ENCODE measurements at places on chromosomes 16 and 17.

DNA sequence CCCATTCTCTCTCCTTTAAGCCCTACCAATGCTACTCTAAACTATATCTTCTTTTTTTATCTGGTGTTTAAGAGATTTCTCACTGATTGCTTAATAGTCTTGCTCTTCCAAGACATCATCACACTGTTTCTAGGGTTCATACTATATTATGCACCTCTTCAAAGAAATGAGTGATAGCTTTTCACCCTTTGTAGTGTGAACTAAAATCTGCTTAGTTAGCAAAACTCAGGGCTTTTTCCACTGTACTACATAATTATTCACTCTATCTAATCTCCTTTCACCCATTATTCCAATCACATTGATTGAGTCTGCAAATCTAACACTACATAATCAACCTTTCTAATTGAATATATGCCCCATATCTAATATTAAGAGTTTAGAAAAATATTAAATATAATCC, 456.0 kb upstream of the SOX9 start:
- DNase-seq, result no peak

DNA sequence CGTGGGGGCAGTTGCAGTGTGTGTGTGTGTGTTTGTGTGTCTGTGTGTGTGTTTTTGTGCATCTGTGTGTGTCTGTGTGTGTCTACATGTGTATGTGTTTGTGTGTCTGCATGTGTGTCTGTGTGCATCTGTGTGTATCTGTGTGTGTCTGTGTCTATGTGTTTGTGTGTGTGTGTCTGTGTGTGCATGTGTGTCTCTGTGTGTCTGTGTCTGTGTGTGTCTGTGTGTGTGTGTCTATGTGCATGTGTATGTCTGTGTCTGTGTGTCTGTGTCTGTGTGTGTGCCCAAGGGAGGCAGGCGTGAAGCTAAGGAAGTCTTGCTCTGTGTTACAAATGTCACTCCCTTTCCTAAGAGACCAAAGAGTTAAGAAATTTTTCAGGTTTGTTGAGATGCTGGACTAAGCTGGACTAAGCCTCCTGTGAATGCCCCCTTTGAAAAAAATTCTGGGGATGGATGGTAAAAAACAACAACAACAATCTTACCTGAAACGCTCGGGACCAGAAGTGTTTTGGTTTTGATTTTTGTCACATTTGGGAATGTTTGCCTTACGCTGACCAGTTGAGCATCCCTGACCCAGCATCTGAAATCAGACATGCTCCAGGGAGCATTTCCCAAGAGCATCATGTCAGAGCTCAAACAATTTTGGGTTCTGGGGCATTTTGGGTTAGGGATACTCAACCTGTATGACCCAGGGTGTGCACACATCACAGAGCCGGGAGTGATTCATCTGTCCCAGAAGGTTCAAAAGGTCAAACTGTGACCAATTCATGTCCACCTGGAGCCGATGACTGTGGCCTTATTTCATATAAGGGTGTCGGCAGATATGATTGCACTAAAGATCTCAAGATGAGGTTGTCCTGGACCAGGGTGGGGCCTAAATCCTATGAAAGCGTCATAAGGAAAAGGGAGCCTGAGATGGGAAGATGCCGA, 48.6 kb upstream of the ZNF469 start:
- DNase-seq, result no peak

DNA sequence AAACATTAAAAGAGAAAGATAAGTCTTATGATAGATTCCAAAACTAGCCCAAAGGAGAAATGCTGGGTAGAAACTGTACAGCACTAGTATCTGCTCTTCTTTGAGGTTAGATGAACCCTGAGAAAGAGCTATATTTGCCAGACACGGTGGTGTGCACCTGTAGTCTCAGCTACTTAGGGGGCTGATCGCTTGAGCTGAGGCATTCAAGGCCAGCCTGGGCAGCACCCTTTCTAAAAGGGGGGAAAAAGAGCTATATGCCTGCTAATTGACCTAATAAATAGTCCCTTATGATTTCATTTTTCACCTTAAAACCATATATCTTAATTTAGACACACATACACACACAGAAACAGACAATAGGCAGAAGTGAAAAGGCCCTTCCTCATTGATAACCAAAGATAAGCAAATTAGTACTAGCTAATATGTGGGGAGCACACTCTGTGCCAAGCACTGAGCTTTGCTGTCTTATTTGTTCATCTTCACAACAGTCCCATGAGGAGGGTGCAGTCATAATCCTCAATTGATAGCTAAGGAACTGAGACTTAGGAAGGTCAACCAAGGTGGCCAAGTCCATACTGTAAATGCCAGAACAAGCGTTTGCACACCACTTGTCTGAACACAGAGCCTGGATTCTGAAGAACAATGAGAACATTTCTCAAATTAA, 56.6 kb upstream of the NLK start:
- DNase-seq, result no peak

DNA sequence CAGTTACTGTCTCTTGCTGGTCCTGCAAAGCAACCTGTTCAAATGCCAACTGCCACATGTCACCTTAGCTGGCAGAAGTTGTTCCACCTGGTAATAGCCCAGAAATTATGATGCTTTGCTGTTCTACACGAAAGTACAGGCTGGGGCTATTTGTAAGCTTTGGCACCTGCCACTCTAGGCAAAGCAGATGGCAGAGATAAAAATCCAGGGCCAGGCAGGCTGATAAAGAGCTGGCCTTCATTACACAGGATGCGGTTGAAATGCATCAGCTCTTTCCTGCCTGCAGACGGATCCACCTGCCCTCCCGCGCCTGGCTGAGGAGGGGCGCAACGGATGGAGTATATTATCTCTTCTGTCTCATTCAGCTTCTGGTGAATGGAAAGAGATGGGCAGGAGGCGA, 29.3 kb upstream of the KDM8 start:
- DNase-seq, result no peak

DNA sequence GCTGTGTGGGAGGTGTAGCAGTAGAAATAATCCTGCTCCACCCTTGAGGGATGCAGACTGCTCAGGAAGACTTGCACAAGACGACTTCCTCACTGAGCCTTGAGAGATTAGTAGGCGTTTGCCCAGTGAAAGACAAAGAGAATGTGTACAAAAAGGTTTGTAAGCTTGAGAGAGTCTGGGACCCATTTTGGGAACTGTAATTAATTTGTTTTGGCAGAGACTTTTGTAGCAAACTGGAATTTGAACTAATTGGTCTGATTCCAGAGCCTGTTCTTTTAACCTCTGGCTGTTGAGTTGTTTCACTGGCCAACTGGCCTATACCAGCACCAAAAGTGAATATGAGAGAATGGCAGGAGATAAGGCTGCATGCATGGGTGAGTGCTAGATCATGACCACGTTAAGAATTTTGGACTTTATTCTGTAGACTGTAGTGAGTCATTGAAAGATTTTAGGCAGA, 75.5 kb downstream of the AATF start:
- no peak for DNase-seq

- DNase-seq, result no peak
Measured at GRCh38 chr17:65799869-65800268, 238.4 kb upstream of the AXIN2 start.

GRCh38 chr16:6616746-6617145, 715.9 kb upstream of the RBFOX1 start:
- DNase-seq, result no peak

- no peak for DNase-seq
Measured at GRCh38 chr17:43846963-43847371, at the start of gene CD300LG. TSS of gene CD300LG (plus strand) at chr17:43847176. CDS start at chr17:43847217, 41 bp downstream.

GRCh38 chr16:57000271-57001025, 11.1 kb downstream of the NLRC5 start:
- no peak for DNase-seq

DNA sequence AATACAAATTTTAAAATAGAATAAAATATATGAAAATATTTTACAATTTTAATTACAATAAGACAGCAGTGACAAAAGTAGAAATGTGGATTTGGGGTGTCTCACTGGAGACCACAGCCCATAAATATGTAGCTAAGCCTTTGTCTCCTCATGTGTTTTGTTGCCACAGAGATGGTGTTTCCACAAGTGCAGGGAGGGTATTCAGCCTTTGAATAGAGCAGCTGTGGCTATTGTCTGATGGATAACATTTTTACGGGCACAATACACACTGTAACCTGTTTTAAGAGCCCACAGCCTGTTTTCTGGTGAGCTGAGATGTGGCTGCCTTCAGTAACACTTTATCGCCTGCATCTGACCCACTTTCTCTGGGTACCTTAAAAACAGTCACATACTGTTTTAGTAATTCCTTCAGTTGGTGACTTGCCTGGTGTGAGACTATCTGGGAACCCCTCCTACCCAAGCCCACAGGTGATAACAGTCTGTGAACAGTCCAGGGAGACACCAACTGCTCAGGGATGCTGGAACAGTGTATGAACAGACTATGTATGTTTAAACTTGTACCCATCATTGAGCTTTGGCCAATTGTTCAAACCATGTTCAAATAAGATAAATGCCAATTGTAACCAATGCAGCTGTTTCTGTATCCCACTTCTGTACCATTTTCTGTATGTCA, 7.8 kb upstream of the AHSP start:
- no peak for DNase-seq

DNA sequence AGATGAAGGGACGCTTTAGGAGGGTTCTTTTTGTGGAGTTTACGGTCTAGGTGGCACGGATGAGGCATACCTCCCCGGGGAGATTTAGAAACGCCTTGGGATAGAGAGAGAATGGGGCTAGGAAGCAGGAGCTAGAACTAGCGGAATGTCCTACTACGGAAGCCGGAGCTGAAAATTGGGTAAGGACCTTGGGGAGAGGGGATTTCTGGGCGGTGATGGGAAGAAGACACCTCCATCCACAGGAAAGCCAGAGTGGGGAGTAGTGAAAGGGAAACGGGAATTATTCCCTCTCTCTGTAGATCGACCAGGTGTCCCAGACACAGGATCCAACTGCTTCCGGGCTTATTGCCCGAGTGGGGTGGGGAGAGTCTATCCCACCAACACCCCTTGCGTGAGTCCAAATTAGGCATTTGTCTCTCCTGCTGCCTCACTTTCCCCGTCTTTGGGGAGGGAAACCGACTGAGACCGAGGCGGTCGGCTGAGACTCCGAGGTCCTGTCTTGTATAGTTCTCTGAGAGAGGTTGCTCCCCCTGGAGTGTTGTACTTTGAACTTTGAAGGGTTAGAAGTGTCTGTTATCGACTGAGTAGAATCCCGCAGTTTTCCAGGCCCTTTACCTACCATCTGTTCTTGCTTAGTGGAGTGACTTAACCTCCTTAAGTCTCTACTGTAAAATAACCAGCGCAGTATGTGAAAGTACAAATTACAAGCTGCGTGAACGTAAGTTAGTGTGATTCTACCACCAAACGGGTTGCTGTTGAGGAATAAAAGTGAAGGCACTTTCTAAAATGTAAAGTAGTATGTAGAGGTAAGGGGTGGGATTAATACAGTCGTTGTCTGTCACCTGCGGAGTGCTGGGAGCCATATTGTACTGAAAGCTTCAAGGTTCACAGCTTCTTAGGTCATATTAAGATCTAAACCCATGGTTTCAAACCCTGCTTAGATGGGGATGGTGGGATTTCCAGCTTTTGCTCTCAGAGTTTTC, 1.0 kb downstream of the RSPRY1 start:
- peak; percentile 63 for DNase-seq

DNA sequence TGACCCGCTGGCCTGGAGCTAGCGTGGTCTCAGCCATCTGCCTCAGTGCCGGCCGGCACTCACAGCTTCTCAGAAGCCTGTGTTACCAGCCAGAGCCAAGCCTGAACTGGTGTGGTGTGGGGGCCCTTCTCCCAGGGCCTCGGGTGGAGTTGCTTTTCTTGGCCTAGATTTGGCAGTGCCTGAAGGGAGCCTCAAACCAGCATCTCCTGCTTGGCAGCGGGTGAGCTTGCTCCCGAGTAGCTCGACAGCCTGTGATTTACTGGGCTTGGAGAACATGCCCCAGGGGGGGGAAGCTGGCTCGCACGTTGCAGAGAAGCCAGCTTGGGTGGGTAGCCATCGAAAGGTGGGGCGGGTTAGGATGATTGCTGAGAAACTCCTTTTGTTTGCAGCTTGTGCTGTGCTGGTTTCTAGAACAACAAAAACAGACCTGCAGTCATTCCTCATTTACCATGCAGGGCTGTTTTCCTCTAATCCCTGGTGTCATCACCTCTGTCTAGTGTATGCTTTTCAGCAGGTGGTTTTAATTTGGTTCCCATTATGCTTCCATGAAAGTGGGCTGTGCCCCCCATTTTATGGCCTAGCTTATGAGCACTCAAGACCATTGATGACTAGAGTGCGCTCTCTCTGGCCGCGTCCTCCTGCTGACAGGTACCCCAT, 42.2 kb downstream of the TBCD start:
- no peak for DNase-seq

DNA sequence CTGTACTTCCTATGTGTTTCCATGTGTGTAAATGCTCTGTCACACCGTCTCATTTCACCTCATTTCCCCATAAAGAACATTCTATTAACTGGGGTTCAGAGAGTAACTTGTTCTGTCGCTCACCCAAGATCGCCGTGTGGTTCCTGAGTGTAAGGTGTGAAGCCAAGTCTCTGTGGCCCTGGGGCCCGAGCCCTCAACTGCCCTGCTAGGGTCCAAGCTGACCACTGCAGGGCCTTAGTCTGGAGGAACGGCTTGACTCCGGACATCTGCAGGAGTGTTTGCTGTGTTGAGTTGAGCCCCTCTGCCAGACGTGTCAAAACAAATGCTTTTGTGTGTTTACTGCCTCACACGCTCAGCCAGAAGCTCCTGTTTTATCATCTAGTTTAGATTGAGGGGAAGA, 244.1 kb downstream of the CCDC182 start:
- DNase-seq, result no peak

DNA sequence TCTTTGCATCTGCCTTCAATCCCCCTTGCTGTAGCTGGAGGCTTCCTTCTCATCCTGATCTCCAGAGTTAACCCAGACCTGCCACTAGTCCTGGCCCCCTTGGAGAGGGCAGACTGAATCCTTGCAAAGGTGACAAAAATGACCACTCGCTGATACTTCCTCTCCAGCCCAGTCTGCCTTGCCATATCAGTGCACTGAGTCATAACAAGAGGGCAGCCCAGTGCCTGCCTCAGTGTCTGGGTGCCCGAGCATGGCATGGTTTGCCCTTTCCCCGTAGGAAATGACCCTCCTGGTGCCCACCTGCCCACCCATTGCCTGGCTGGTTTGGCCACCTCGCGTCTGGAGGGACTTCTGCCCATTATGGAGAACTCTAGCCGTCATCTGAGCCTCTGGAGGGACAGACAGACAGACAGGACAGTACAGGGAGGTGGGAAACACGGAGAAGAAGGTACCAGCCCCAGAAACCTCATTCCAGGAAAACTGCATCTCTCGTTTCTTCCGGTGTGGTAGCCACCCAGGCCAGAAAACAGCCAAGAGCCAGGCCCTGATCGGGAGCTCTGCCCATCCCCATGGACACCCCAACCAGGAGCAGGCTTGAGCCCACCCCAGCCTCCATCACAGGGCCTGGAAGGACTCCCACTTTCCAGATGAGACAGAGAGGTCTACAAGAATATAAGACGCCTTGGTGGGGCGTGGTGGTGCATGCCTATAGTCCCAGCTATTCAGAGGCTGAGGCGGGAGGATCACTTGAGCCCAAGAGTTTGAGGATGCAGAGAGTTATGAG, 71.5 kb downstream of the SCNN1B start:
- DNase-seq, result no peak
